ENCODE measurements at places on chromosomes 1 and 21.
A peak's percentile ranks its signal among the peaks of the same experiment; 100 is the strongest.

DNA sequence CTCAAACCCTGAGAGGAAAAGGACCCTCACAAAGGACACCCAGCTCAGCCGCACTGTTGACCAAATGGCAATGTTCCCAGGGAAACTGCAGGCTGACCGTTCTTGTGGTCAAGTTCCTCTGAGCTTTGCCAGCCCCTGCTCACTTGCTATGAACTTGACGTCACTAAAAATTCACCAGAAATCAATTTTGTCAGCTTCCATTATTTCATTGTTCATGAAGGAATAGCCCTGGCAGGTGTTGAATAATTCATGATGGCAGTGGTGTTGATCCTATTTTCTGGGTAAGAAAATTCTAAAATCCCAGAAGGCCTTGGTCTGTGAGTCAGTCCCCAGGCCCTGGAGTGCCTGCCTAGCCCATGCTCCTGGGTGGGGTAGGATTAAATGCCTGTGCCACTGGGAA, 318.9 kb downstream of the ZNF326 start:
- DNase-seq, result no peak

DNA sequence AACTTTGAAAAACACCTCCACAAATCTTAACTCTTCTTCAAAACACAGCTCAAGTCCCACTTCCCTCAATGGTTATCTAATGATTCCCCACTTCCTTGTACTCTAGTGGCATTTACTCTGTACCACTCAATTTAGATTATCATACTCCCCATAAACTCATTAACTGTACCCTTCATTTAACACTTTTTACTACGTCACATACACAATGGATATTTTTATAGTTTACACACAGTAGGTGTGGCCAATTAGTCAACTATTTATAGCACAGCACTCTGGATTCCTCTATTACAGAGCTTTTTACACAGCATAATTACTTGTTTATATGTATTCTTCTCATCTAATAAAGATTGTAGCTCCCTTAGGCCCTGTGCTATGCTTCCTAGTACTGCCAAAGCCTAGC, 62.1 kb downstream of the FOXJ3 start:
- DNase-seq, result no peak

DNA sequence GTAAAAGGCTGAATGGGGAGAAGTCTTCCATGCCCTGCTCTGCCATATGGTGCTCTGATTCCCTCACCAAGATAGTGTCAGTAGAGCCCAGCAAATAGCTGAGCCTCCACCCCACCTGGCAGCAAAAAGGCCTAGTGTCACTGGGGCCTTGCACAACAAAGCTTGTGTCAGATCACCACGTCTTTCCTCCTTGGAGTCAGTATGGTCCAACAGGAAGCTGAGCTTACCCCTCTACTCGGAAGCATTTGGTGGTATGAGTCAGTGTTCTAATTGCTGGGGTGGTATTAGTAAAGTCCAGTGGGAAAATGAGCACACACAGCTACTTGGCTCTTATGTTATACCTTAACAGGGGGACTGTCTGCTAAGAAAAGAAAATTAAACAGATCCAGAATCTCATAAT, 18.7 kb upstream of the RRP15 start:
- DNase-seq, result no peak

DNA sequence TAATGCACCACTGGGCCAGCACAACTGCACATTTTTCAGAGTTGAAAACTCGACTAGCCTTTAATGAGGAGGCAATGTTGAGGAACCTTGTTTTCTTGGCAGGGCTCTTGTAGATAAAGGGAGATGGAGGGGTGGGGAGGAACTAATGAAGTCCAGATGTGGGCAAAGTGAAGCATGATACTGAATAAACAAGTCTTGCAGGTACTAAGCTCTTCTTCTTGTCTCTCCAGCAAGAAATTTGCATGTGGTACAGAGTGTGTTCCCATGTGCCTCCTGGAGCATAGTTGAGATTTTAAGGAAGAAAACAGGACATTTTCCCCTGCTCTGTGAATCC, 47.0 kb downstream of the PLPP3 start:
- no peak for DNase-seq

DNA sequence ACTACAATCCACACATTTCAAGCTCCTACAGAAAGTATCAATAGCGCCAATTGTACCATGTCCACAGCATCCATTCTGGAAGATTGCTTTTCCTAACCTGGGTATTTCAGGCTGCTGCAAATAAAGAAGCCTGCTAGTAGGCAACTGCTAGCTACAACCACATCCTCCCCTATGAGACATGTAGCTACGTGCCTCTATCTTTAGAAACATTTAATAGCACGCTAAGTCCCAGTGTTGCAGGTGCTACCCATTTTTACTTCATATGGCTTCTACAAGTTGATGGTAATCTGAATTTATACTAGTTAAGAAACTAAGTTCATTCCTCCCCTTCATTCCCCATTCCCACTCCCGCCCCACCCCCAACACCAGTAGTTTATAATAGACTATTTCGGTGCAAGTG, 7.4 kb upstream of the AMPD1 start:
- DNase-seq, result no peak

- DNase-seq, result no peak
Observed at GRCh38 chr1:239263801-239264200, 122.6 kb upstream of the CHRM3 start.

DNA sequence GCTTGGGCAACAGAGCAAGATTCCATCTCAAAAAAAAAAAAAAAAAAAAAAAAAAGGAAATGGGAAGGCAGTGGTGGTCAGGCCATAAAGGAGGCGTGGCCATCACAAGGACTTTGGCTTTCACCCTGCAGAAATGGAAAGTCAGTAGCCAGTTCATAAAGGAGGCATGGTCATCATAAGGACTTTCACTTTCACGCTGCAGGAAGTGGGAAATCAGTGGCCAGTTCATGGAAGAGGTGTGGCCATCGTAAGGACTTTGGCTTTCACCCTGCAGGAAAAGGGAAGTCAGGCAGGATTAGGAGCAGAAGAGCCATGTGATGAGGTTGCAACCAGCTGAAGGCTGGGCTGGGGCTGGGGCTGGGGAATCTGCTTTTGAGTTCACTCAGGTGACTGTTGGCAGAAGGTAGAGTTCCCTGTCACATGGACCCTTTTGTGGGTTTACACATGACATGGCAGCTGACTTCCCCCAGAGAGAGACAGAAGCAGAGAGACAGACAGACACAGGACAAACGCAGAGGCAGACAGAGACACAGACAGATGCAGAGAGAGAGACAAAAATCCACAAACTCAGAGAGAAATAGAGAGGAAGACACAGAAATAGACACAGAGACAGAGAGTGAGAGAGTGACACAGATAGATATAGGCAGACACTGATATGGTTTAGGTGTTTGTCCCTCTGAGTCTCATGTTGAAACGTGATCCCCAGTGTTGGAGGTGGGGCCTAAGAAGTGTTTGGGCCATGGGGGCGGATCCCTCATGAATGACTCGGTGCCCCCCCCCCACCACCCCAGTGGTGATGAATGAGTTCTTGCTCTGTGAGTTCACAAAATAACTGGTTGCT, 263.9 kb upstream of the KAZN start:
- DNase-seq, result no peak

- no peak for DNase-seq
Observed at GRCh38 chr21:25925064-25925800, 190.5 kb downstream of the GABPA start.

DNA sequence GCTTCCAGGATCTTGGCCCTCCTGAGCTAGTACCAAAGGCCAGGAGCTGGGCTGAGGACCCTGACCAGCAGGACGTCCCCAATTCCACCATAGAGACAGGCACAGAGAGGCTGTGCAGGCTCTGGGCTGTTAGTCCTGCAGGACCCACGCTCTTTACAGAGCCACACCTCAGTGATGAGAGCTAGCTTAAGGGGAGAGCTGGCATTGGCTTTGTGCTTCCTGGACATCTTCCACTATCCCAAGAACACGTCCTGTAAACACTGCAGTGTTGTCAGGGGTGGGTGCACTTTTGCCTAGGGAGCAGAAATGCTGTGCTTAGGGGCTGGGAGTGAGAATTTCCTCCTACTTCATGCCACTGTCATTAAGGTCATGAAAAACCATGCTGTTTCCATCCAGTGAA, 91.7 kb upstream of the EDN2 start:
- DNase-seq, result no peak

- DNase-seq, result no peak
Observed at GRCh38 chr1:248404024-248404423, 1.2 kb downstream of the OR2T1 start.

GRCh38 chr21:37149411-37149810, 76.4 kb downstream of the TTC3 start:
- no peak for DNase-seq

DNA sequence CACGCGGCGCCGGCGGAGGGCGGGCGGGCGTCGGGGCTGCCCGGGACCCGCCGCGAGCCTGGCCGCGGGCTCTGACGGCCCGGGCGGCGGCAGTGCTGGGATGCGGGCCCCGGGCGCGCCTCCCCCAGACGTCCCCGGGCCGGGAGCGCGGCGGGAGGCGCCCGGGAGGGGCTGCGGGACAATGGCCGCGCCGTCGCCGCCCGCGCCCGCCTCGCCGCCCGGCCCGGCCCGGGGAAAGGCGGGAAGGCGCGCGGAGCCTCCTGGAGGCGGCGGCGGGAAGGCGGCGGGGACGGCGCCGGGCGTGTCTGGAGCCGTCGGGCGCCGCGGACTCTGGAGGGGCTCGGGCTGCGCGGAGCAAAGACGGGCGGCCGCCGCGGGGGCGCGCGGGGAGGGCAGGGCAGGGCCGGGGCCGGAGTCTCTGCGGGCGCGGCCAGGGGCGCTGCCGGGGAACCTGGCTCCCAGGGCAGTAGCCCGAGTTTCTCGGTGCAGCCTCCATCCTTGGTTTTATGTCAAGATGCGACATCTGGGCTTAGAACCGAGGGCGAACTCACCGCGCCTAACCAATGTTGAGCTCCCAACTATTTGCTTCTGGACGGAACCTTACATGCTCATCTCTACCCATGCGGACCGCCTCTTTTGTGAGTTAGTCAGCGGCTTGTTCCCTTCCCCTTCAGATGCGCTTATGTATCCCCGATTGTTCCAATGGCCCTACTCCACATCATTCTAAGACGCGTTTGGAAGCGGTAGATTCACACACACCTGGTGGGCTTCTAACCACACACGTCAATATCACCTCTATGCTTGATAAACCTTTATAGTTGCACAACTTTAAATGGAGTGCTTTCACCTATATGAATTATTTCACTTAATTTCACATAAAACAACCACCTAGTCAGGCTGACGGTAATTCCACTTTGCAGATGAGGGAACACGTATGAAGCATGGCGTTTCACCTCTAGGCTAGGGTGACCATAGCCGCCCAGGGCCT, 651 bp downstream of the ZBTB8A start:
- DNase-seq, result peak; percentile 9

DNA sequence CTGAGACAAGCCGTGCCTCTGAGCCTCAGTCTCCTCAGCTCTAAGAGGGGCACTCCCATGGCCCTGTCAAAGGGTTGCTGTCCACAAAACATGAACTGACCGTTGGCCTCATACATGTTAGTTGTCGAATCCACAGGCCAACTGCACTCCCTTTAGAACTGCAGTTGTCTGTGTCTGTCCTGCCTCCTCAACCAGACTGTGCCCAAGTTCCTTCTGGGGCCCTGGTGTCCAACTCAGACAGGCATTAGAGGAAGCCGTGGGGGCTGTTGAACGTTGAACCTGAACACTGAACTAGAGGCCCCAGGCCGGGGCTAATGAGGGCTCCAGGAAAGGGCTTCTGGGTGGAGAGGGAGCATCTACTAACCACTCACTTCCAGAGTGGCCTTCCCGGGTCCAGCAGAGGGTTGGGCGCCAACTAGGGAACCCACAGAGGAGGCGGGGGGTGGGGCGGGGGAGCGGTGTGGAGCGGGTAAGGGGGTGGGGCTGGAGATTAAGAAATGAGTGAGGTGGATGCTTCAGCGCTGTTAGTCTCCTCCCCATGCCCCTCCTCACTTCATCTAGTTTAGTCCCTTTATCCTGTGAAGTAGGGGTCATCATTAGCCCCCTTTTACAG, at the start of gene RAB42:
Gene RAB42, plus strand, starts transcription at position 558 of the 613 bp plus-strand sequence. CDS start 247 bp downstream, outside the sequence.
- DNase-seq, result no peak

GRCh38 chr1:156922986-156923669, 2.7 kb downstream of the LRRC71 start:
- no peak for DNase-seq

DNA sequence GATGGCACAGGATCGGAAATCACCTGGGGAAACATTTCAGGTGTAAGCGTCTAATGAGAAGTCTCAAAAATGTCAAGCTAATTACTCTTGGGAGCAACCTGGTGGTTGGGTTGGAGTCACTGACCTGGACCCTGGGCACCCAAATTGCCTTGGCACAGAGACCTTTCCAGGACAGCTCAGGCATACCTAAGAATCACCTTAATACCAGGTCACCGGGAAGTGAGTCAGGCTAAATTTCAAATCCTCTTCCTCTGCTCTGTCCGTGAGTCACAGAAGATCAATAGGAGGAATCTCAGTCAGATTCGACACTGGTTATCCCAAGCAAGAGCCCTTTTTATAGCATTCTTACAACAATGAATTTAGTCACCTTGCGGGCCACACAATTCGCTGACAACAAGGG, 179.6 kb upstream of the CAMK1G start:
- no peak for DNase-seq

DNA sequence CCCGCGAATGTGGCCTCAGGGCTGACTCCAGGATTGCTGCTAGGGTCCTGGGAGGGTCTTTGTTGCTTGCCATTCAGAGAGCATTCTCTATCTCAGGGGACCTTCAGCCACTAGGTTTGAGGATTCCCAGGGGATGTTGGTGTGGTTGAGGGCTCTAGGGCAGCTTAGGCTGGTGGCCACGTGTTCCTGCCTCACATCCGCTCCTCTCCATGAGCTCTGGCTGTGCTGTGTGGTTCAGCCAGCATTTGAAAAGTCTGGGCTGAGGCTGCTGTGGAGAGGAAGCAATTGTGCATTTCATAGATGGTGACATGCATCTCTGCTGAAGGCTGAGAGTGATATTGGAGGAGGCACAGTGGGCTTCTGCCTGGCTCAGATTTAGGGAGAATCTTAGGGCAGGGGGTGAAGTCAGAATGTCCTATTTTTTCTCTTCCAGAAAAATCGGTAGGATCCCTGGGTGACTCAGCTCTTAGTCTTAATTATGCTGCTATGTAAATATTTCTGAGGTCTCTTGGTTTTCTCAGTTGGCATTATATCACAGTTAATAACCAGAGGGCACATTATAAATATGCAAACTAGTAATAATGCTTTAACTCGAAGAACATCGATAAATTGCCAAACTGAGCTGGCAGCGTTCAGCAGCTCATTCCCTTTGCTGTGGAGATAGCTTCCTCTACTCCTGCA, 182.3 kb downstream of the CAMTA1 start:
- no peak for DNase-seq

- DNase-seq, result no peak
Observed at GRCh38 chr1:64984737-64985136, 18.4 kb upstream of the JAK1 start.
